Astrocyte of the cerebellum (primary cell): ENCODE measurements at places on chromosomes 11 and 22.
A peak's percentile ranks its signal among the peaks of the same experiment; 100 is the strongest.

DNA sequence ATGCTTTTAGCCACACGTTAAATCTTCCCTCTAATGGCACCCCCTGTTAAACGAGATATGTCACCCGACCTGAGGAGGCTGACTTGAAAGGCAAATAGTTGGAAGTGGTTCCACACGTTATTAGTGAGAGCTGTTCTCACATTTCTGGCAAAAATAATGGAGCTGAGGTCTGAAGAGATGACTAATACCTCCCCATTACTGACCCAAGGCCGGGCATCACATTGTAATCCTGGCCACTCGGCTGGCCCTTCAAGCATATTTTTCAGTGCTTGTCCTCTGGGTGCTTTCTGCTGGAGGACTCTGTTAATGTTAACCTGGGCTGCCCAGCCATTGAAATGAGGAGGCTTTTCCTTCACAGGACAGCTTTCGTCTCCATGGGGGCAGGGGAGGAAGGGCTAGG, 260.0 kb upstream of the CADM1 start:
- DNase-seq = no peak

GRCh38 chr11:68066742-68067141, 27.9 kb downstream of the TCIRG1 start:
- peak; percentile 57 for DNase-seq

DNA sequence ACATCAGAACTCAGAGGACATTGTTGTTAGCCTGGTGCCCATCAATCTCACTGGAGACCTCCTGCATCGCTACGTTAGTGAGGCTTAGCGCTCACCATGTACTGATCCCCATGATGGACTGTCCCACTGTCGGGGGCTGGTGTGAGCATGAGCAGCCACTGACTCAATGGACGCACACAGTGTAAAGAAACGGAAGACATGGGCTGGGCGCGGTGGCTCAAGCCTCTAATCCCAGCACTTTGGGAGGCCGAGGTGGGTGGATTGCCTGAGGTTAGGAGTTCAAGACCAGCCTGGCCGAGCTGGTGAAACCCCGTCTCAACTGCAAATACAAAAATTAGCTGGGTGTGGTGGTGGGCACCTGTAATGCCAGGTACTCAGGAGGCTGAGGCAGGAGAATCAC, 112.9 kb downstream of the CRYBB2 start:
- DNase-seq = no peak

DNA sequence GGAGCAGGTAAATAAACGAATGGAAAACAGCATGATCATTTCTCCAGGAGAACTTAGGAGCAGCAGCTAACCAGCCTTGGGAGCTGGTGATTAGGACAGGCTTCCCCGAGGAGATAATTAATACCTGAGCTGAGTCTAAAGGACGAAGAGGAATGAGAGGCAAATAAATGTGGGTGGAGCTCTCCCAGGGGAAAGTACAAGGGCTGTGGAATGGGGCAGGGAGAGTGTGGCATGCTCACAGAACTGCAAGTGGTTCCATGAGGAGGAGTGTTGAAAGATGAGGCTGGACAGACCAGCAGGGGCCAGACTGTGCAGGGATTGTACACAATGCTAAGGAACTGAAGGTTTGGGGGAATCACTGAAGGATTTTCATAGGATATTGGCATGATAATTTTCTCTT, 14.2 kb upstream of the TLCD5 start:
- DNase-seq = no peak

DNA sequence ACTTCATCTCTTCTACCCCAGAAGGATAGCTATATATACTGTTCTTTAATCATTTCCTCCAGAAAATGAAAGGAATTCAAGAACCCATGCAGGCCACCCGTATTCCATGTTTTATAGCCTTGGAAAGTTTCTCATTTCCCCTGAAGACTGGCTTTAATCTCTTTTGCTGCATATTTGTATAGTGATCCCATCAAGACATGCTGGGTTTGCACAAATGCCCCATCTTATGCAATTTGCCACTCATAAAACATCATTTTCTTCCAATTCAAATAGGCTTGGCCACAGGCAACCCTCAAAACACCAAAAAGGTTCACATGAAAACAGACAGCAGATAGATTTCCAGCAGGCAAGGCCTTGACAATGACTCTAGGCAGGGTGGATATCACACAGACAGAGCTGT, 28.3 kb upstream of the APOA1 start:
- no peak for DNase-seq

DNA sequence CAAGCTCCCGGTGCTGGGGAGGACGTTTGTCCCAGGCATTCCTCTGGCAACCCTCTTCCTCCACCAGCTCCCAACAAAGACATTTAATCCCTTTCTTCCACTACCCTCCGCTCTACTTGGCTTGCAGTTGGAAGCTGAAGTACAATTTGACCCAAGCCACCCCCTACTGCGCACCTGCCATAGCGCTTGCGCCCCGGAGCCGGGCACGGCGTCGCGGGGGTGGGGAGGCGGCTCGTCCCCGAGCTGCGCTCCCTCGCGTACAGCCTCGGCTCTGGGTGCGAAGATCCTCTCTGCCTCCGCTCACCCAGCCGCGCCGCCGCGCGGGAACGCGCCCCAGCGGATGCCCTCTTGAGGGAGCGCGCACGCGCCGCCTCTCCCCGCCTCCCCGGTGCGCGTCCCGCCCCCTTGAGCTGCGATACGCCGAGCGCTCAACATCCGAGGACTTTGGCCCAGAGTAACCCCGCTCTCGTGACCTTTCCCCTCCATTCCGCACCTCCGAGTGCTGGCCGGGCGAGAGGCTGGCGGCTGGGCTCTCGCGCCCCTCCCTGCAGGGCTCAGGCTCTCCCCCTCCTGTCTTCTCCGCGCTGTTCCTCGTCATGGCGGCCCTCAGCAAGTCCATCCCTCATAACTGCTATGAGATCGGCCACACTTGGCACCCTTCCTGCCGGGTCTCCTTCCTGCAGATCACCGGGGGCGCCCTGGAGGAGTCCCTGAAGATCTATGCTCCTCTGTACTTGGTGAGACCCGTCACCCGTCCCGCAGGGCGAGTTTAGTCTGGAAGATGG, at the start of gene TMEM135:
TMEM135 (plus strand) TSS at position 485 of the 785 bp plus-strand sequence; CDS start at position 597, 112 bp downstream.
- peak; percentile 64 for DNase-seq

GRCh38 chr22:46993633-46994032, 231.2 kb downstream of the TBC1D22A start:
- DNase-seq = no peak

GRCh38 chr11:59810189-59810910, at the start of gene MRPL16:
MRPL16 (minus strand) TSS chr11:59810778; CDS start chr11:59810658, 120 bp downstream.
- DNase-seq = peak; percentile 69

- DNase-seq = no peak
Measured at GRCh38 chr11:105696000-105696399, 86.1 kb downstream of the GRIA4 start.

- peak; percentile 93 for DNase-seq
Measured at GRCh38 chr22:30234786-30235470, 11.6 kb downstream of the LIF start.

DNA sequence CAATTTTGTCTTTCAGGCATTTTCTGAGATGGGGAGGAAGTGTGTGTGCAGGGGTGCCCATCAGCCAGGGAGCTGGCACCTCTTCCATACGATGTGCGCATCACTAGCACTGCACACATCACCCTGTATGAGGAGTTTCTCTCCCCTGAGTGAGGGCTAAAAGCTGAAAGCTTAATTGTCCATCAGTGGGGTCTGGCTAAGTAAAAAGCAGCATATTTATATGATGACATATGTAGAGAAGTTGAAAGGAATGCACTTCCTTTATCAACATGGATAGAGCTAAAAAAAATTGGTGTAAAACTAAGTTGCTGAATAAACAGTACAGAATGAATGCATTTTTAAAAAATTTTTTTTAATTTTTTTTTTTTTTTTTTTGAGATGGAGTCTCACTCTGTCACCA, 4.0 kb downstream of the VSTM5 start:
- no peak for DNase-seq

- no peak for DNase-seq
Measured at GRCh38 chr11:27171376-27171958, 130.9 kb downstream of the BBOX1 start.

DNA sequence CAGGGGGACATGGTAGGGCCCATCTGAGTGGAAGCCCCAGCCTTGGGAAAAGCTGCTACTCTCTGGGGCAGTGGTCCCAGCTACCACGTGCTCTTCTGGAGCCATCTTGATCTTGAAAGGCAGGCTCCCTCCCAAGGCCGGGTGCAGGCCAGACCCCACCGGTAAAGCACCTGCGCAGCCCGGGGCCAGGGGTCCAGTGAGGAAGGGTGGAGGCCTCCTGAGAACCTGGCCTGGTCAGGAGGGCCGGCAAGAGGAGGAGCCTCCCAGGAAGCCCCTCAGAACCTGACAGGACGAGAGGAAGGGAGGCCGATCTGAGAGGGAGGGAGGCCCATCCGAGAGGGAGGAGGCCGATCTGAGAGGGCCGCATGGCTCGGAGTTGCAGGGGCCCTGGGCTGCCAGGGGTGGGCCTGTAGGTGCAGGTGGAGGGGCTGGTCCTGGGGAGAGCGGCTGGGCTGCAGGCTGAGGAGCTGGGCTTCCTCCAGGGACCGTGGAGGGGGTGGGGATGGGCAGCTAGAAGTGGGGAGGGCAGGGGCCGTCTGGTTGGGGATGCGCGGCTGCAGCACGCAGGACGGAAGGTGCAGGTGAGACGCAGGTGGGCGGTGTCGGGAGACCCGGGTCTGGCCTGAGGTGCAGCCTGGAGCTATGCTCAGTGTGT, 529 bp downstream of the GRAMD4 start:
- DNase-seq = no peak

DNA sequence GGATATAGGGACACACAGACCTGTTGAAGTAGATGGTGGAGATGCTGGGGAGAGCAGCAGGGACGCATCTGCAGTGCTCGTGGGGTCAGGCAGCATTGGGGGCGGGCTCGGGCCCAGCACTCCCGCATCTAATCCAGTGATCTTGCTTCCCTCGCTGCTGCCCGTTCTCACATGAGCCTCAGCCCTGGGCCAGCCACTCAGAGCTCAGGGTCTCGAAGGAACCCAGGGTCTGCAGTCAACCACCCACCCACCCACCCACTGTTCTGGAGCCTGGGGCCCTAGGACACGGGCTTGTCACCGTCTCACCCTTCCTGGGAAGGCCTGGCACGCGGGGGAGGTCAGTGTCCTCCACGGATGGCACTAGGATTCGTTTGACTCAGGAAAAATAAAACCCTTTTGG, 406.0 kb downstream of the TBC1D22A start:
- no peak for DNase-seq

DNA sequence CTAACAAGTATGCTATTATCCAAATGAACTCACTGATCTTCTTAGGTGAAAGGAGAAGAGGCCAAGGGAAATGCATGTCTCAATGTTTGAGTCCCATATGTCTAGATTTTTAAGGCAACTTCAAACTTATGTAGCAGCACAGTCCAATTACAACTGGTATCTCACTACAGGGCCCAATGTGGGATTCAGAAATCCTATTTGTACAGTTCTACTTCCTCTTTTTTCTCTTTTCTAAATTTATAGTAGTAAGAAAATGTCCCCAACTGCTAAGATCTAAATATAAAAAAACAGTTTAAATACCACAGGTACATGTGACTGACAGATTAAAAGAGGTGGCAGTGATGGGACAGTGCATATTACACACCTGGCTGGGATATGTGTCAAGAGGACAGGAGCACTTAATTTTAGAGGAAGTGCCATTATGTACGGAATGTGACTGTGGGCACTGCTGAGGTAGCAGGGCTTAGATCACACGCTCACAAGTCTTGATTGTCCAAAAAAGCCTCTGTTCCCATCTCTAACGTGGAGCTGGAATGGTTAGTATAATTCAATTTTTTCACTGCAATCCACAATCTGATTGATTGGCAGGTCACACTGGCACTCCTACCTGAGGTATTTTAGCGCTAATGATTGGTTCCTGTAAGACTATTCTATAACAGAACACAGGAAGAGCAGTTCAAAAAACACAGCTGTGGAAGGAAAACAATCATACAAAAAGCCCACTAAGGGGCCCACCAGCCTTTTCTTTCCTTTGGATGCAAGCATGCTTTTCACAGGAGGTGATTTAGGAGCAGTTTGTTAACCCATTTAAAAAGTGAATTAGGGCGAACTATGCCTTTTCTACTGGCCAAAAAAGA, 34.6 kb downstream of the APOL5 start:
- DNase-seq = no peak
